ENCODE measurements at places on chromosomes 3 and 15. TPM values are rescaled to one million over a fixed set of nuclear protein-coding genes. Genes with fewer than 3 reads are reported as not detected.

DNA sequence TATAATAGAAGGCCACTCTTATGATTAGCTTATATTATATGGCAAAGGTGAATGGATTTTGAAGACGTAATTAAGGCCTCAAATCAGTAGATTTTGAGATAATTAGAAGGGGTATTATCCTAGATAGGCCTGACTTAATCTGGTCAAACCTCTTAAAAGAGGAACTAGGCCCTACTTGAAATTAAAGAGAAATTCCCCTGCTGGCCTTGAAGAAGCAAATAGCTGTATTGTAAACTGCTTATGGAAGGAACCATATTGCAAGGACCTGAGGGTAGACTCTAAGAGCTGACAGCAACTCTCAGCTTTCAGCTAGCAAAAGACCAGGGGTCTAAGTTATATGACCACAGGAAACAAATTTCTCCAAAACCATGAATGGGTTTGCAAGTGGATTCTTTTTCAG is 219.0 kb upstream of the ONECUT1 start:
- DNase-seq = no peak

The KCNH8 gene
- 1.3 TPM for total RNA-seq

GRCh38 chr3:107238787-107239186 is 138.5 kb upstream of the CCDC54 start:
- DNase-seq = no peak

GRCh38 chr3:171817074-171817800 is 7.0 kb upstream of the PLD1 start:
- no peak for DNase-seq

The LRTM1 gene
- not detected for total RNA-seq

The GLDN gene
- total RNA-seq = 67.2 TPM

The ARGFX gene
- total RNA-seq = not detected

- no peak for DNase-seq
Observed at GRCh38 chr3:4228295-4228694, 74.9 kb upstream of the SETMAR start.

The ZPLD1 gene
- total RNA-seq = 0.33 TPM

- DNase-seq = no peak
Observed at GRCh38 chr3:29285471-29286071, 4.7 kb downstream of the RBMS3 start.

The PLAAT1 gene
- 0.32 TPM for total RNA-seq

DNA sequence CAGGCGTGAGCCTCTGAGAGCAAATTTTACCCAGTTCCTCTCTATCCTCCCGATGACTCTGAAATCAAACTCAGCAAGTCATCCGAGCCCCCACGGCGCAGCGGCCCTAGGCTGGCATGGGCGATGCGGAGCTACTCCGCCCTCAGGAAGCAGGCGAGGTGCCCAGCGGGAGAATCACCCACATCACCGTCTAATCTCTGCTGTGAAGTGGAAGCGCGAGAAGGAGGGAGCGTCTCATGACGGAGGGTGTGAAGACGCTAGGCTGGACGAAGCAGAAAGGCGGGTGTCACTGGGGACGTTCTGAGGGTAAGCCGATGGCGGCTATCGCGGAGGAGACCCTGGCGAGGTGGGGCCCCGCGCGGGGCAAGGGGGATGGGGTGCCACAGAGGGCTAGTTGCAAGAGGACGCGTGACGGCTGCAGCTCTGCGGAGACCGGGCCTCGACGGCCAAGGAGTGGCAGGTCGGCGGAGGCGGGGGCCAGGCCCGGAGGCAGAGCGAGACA is 9.1 kb upstream of the GNAI2 start:
- DNase-seq = no peak

The NMB gene
- 15.7 TPM for total RNA-seq

The MOBP gene
- under 0.01 TPM for total RNA-seq
